Naive B cell (primary cell): ENCODE measurements at places on chromosomes 5 and 9.

GRCh38 chr9:71808068-71808467 is 39.8 kb upstream of the CEMIP2 start:
- no peaks in the 10 kb centered on the region for H3K36me3 ChIP-seq
- H3K4me3 ChIP-seq = no peak overlapping the region
- H3K27ac ChIP-seq = no peak overlapping the region
- H3K27me3 ChIP-seq = no peaks in the 10 kb centered on the region
- H3K4me1 ChIP-seq = peaks cover 17% of the 10 kb centered on the region

- no peaks in the 10 kb centered on the region for H3K36me3 ChIP-seq
- H3K27me3 ChIP-seq = no peaks in the 10 kb centered on the region
- no peak for DNase-seq
- H3K4me1 ChIP-seq = peaks cover 17% of the 10 kb centered on the region
Measured at GRCh38 chr9:78296201-78296892, 578 bp upstream of the PSAT1 start.

- H3K27ac ChIP-seq = no peak overlapping the region
- H3K4me3 ChIP-seq = no peak overlapping the region
- no peaks in the 10 kb centered on the region for H3K36me3 ChIP-seq
- DNase-seq = no peak
- H3K27me3 ChIP-seq = no peaks in the 10 kb centered on the region
- H3K4me1 ChIP-seq = peaks cover 26% of the 10 kb centered on the region
Measured at GRCh38 chr5:56535347-56535746, 280.0 kb upstream of the MAP3K1 start.

GRCh38 chr9:3957306-3957705 is 342.6 kb downstream of the GLIS3 start:
- H3K4me3 ChIP-seq = no peak overlapping the region
- no peaks in the 10 kb centered on the region for H3K36me3 ChIP-seq
- DNase-seq = no peak
- H3K27ac ChIP-seq = no peak overlapping the region
- no peaks in the 10 kb centered on the region for H3K4me1 ChIP-seq

DNA sequence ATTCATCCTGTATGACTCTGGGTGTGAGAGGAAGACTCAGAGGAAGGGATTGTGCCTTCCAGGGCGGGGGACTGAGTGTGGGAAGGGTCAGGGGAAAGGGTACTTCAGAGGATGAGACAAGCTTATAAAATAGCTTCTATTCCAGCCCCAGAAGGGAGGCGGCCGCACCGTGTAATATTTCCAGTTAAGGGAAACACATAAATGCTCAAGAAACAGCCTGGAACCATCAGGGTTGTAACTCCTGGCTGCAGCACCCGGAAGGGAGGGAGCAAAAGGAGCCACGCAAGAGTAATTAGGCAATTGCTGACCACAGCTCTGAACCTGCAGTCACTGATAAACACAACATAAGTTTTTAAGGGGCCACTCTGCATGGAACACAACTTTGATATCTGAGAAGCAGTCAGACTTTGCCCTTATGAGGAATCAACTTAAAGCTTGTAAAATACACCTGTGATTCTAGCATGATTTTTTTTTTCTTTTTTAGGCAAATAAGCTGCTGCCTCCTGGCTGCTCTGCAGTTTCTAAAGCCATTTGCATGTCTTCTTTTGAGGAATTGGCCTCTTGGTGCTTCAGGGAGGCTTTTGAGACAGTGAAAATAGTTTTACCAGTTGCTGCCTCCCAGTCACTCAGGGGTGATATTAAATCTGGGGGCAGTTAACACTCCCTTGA is 382.7 kb downstream of the ENC1 start:
- H3K36me3 ChIP-seq = no peaks in the 10 kb centered on the region
- H3K27ac ChIP-seq = no peak overlapping the region
- no peaks in the 10 kb centered on the region for H3K4me1 ChIP-seq
- H3K27me3 ChIP-seq = peaks cover 13% of the 10 kb centered on the region

GRCh38 chr9:135373820-135374219 is 105.8 kb upstream of the PPP1R26 start:
- no peak overlapping the region for H3K4me3 ChIP-seq

- no peak for DNase-seq
- peaks cover 38% of the 10 kb centered on the region for H3K4me1 ChIP-seq
- peak overlapping the region; percentile 25 for H3K4me3 ChIP-seq
- H3K27ac ChIP-seq = peak overlapping the region; percentile 99
Measured at GRCh38 chr5:1108865-1109174, 3.0 kb downstream of the SLC12A7 start.

- H3K4me1 ChIP-seq = no peaks in the 10 kb centered on the region
- no peak overlapping the region for H3K4me3 ChIP-seq
- no peaks in the 10 kb centered on the region for H3K36me3 ChIP-seq
- no peak overlapping the region for H3K27ac ChIP-seq
- H3K27me3 ChIP-seq = no peaks in the 10 kb centered on the region
Measured at GRCh38 chr9:81156381-81156780, 533.0 kb downstream of the TLE1 start.

DNA sequence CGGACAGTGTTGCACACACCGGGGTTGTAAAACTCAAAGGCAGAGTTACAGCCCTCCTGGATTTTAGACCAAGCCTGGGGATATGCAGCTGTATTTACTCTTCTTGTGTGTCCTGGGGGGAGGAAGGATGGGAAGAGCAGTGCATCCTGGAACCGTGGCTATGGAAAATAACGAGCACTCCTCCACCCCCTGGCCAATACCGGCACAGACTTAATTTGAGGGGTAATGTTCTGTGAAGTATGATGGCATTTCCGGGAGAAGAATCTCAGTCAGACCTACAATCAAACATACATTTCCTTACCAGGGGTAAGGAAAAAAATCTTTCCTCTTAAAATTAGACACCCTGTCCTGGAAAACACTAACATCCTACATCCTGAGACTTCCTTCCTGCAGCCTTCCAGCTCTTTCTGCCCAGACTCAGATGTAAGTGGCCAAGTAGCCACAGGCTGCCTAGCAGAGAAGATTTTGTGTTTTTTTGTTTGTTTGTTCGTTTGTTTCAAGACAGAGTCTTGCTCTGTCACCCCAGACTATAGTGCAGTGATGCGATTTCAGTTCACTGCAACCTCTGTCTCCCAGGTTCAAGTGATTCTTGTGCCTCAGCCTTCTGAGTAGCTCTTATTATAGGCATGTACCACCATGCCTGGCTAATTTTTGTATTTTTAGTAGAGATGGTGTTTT is 11.0 kb upstream of the ERMP1 start:
- no peak for DNase-seq
- H3K36me3 ChIP-seq = no peaks in the 10 kb centered on the region
- peak overlapping the region; percentile 44 for H3K4me3 ChIP-seq
- H3K27me3 ChIP-seq = peaks cover 4% of the 10 kb centered on the region

GRCh38 chr5:134798468-134798867 is 39.9 kb downstream of the DDX46 start:
- no peak overlapping the region for H3K27ac ChIP-seq
- DNase-seq = no peak
- H3K27me3 ChIP-seq = no peaks in the 10 kb centered on the region
- H3K4me1 ChIP-seq = no peaks in the 10 kb centered on the region

DNA sequence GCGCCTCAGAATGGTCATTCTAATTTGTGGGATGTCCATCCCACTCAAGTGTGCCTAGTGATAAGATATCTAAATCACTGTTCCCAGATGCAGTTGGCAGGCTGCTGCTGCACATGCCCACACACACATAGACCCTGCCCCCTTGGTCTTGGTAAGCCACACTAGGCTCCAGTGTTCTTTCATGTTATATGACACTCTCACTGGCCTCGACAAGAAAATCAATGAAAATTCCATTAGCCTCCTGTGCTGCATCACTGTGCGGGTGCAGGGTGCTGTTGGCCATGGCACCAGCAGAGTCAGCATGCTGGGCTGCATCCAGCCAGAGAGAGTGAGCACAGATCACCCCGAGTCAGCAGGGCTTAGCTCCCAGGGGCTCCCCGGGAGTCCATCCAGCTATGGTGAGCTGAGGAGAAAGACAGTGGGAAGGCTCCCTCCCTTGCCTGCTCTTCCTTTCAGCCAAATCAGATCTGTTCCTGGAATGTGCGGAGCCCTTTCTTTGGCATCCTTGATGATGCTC is 59.9 kb downstream of the ABLIM3 start:
- no peaks in the 10 kb centered on the region for H3K36me3 ChIP-seq
- H3K27ac ChIP-seq = no peak overlapping the region
- no peak overlapping the region for H3K4me3 ChIP-seq
- H3K4me1 ChIP-seq = no peaks in the 10 kb centered on the region

DNA sequence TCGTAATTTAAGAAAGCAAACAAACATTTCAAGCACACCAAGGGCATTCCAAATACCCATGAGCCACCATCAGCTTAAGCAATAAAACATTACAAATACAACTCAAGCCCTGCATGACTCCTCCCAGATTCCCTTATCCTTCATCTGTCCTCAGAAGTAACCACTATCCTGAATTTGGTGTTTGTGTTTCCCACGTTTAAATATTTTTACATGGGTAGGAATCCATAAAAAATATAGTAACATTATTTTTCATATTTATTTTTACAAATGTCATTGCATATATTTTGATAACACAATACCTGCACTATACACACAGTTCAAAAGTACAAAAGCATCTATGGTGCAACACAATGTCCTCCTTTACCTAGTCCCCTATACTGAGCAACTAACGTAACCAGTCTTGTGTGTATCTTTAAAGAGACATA is 6.4 kb downstream of the PRKAA1 start:
- peaks cover 14% of the 10 kb centered on the region for H3K36me3 ChIP-seq
- no peak overlapping the region for H3K4me3 ChIP-seq
- H3K27ac ChIP-seq = no peak overlapping the region

DNA sequence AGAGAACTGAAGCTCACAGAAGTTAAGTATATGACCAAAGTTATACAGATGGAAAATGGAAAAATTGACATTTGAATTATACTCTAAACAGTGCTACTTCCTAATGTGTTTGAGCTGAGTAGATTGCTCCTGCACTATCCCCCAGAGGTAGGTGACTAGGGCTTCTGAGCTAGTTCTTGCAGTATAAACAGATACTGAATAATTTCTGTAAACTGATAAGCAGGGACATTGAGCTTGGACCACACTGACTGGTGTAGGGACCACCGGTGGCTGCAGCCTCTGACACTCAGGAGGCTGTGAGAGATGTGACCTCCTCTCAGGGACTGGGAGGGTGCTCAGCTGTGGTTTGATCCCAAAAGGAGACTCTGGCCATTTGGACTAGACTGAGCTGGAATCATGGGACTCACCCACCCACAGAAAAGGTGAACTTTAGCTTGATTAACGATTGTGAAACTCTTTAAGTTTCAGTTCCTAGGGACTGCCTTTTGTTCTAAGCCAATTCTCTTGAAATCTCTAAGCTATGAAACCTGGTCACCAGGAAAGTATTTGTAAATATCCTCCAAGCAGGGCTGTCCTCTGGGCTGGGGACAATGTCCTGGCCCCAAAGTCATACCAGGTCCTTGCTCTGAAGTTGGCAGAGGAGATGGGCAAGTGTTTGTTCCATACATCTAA is 291.5 kb downstream of the SEC61B start:
- no peaks in the 10 kb centered on the region for H3K27me3 ChIP-seq
- H3K27ac ChIP-seq = peak overlapping the region; percentile 59
- DNase-seq = peak; percentile 20
- H3K4me1 ChIP-seq = peaks cover 72% of the 10 kb centered on the region
- peak overlapping the region; percentile 76 for H3K4me3 ChIP-seq

- no peaks in the 10 kb centered on the region for H3K36me3 ChIP-seq
- H3K27ac ChIP-seq = peak overlapping the region; percentile 92
- peak; percentile 30 for DNase-seq
- H3K4me1 ChIP-seq = peaks cover 81% of the 10 kb centered on the region
Measured at GRCh38 chr9:92965061-92965758, 17.9 kb downstream of the FGD3 start.

- DNase-seq = no peak
- peaks cover 18% of the 10 kb centered on the region for H3K4me1 ChIP-seq
- H3K27me3 ChIP-seq = no peaks in the 10 kb centered on the region
- H3K27ac ChIP-seq = no peak overlapping the region
- no peaks in the 10 kb centered on the region for H3K36me3 ChIP-seq
Measured at GRCh38 chr5:142871363-142872193, 101.4 kb downstream of the ARHGAP26 start.

DNA sequence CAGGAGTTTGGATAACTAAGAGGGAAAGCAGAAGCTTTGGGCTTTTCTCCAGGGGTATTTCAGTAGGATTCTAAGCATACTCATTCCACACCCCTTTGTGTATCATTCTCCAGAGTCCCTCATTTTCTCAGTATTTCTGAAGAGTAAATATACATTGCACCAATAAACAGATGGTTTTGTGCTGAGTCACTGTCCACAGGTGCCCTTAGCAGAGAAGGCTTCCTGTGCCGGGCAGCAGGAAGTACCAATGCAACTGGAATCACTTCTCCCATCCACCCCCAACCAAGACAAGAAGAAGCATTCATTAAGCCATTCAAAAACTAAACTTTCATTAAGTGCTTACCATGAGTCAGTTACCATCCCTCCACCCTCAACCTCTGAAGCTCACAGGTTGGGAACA is 3.6 kb upstream of the CCNJL start:
- H3K4me3 ChIP-seq = no peak overlapping the region
- H3K27ac ChIP-seq = no peak overlapping the region
- peaks cover 51% of the 10 kb centered on the region for H3K27me3 ChIP-seq
- H3K36me3 ChIP-seq = peaks cover 8% of the 10 kb centered on the region
- peaks cover 16% of the 10 kb centered on the region for H3K4me1 ChIP-seq
